ENCODE measurements at places on chromosomes 7 and 10.

DNA sequence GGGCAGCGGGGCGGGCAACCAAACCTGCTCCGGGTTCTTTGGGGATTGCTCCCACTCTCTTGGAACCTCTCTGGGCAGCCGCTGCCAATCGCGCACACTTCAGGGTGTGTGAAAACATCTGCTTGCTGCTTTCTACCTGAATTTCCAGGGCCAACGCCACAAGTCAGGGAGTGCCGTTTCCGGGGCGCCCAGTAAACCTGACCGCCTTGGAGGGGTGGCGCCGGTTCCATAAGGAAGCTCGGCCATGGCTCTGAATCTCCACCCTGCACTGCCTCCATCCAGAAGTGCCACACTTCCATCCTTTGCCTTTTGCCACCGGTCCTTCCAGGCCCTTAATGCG lies 679 bp upstream of the AFAP1L2 start:
- no peak for DNase-seq

DNA sequence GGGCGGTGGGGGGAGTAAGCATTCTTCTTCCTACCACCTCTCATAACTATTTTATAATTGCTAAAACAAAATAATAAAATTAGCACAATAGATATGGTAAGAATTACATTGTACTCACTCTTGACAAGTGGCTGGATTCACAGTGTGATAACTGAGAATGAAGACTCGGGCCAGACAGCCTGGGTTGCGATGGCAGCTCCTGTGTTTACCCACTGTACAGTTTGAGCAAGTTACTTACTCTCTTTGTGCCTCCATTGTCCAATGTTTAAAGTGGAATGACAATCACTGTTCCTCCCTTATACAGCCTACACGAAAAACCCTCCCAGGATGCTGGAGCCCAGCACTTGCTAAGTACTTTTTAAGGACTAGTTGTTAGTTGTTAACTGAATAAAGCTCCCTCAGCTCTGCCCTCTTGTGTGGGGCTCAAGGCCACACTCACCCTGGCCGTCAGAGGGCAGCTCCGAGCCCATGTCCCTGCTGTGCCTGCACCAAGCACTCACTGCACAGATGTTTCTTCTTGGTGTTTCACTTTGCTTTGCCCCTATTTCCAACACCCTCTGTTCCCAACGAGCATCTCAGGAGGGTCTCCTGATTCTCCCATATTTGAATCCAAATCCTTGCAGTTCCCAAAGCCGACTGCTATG lies 56.4 kb upstream of the NPS start:
- no peak for DNase-seq

DNA sequence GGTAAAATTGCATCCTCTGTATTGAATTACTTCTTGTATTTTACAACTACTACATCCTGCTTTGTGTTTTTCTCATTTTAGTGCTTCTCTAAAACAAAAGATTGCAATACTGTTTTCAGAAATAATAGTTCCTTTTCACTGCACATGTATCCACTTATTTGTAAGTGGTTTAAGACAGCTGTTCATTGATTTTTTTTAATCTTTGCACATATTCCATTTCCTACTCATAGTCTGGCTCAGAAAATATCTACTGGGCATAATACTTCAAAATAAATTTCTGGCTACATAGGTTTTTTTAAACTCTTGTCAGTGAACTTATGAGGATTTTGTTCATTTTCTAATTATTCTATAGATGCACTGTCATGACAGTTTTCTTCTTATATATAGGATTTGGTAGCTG lies 54.8 kb downstream of the SND1 start:
- no peak for DNase-seq

DNA sequence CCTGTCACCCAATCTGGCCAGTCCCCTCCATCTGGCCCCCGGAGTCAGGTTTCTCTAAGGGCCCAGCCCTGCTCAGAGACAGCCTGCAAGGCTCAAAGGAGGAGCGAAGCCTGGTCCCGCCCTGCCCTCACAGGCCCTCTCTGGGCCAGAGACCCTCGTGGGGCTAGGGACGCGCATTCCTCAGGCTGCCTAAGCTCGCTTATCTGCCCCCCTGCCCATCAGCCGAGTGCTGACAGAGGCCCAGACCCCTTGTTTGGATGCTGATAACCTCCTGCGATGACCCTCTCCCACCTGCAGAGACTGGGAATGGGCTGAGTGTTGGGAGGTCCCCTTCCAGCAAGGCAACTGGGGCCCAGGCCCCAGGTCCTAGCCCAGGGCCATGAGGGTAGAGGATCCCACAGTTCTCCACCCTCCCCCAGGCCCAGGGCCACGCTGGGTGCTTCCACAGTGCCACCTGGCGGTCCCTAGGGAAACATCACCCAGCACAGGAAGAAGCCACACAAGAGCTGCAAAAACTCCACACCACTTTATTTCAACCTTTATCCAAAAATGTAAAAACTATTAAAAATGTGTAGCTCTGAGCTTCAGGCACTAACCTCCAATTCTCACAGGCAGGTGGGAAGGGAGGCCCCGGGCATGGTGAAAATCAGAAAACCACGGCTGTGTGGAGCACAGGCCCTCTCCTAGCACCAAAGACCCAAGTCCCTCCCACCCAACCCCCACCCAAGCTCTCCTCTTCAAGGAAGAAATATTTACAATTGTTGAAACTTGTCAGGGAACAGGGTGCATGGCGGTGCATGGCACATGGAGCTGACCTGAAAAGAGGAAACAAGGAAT lies 2.2 kb downstream of the NPM3 start:
- DNase-seq: peak; percentile 29

GRCh38 chr7:151247611-151248345 lies 716 bp downstream of the SMARCD3 start:
- DNase-seq: no peak

DNA sequence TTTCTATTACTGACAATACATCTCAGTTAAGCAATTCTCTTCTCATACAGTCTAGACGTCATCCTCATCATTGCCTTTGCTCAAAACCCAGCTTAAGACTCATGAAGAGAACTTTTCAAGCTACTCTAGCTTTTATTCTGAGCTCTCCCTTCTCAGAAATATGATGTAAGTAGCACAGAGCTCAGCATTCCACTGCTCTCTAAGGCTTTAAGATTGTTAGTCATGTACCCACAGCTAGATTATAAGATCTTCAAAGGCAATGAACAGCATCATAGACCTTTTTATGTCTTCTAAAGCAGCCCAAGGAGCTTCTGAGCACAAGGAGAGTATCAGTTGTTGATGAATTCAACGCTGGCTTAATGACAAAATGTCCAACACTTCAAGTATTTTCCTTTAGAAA lies 119.3 kb downstream of the NRP1 start:
- no peak for DNase-seq

DNA sequence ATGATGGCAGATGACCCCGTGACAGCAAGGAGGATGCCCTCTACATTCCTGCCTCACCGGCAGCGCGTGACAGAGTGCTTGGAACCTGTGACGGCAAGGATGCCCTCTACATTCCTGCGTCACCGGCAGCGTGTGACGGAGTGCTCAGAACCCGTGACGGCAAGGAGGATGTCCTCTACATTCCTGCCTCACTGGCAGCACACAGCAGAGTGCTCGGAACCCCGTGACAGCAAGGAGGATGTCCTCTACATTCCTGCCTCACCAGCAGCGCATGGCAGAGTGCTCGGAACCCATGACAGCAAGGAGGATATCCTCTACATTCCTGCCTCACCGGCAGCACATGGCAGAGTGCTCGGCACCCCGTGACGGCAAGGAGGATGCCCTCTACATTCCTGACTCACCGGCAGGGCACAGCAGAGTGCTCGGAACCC lies 231.0 kb downstream of the DIP2C start:
- no peak for DNase-seq

GRCh38 chr7:18499407-18500177 lies 4.0 kb downstream of the HDAC9 start:
- DNase-seq: no peak

- no peak for DNase-seq
Measured at GRCh38 chr7:81704595-81704994, 65.3 kb downstream of the HGF start.

GRCh38 chr7:117402109-117402508 lies 25.2 kb downstream of the ASZ1 start:
- DNase-seq: no peak

DNA sequence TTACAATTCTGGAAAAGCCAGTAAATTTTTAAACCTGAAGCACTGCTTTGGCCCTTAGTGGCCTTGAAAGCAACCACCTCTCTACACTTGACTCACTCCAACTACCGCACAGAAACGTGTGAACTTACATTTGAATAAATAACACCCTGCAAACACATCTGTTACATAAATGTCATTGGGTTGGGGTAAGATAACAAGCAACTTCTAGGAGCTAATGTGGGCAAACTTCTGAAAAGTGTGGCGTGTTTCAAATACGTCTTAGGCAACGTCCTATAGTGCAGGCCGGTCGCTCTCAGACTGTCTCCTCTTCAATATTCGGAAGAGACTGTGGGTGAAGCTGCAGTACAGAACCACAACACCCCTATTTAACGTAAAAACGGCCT lies 474 bp downstream of the ORC5 start:
- DNase-seq: no peak

GRCh38 chr10:1657479-1657878 lies 79.8 kb downstream of the ADARB2 start:
- no peak for DNase-seq

DNA sequence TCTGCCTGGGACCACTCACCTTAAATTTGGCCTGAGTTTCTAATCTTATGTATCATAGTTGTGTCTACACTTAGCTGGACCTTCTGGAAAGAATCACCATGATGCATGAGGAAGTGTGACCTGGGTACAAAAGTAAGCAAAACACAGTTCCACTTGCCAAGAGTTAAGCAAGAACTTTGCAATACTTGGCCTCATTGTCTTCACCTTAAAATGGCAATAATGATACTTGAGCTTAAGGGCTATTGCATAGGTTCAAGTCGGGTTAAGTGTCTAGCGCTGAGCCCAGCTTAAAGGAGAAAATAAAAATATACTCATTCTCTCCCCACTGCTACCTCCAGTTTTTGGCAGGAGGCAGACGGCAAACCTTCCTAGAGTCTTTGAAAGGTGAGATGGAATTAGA lies 133.9 kb upstream of the BMPER start:
- DNase-seq: no peak

DNA sequence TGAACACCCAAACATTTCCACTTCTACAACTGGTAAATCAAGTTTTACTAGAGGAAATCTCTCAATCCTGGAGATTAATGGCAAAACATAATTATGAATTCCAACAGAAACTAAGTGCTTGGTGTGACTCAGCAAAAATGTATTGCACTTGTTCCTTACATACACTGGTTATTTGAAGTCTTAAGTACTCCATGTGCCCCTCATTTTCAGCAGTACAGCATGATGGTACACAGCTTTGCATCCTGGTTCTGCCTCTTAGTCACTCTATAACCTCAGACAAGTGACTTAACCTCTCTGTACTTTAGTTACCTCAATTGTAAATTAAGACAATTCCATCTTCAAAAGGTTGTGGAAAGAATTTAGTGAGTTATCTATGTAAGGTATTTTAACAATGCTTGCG lies 12.9 kb downstream of the SLC16A12 start:
- DNase-seq: no peak

DNA sequence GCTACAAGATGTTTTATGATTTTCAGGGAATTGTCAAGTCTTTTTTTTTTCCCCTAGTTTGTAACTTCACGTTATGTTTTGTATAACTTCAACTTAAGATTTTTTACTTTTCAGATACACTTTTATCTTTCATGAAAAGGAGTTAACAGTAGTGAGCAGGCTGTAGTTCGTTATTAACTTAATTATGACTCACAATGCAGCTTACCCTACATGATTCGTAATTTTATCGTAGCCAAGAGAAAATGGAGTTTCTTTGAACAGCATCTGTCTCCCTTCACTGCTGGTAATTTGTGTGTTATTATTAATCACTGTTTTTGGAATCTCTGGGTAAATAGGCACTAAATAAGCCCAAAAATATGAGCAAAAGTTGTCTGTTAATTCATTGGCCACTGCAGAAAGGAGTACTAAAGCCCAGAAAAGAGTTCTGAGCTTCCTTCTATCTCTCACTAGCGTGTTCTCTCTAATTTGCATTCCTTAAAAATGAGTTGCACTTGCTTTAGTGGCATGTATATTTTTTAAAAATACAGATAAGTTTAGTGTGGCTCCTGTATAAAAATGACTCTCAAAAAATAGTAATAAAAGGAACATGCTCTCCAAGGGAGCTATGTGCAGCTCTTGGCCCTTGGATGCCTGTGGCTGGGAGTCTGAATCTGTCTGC lies 36.1 kb downstream of the RALA start:
- no peak for DNase-seq

- DNase-seq: no peak
Measured at GRCh38 chr10:85168243-85168642, 839.9 kb downstream of the CCSER2 start.

DNA sequence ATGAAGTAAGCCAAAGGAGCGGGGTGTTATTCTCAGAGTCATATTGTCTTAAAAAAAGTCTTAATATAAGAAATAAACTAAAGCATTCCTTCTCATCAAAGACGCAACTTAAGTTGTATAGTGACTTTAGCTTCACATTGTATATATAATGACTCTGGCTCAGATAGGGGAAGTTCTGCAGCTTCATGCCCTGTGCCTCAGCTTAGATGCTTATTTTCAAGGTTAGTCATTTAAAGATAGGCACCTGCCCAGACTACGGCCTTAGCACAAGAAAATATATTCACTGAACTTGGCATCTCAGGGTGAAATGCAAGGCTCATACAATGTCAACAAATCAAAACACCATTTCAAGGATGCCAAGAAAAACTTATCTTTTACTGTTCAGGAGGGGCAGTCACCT lies 52.8 kb upstream of the DNAJB12 start:
- no peak for DNase-seq

GRCh38 chr7:54841772-54842697 lies 83.0 kb upstream of the SEC61G start:
- DNase-seq: no peak

GRCh38 chr7:108261560-108262255 lies 131.5 kb upstream of the LAMB4 start:
- no peak for DNase-seq

GRCh38 chr7:104922182-104923009 lies 91.6 kb upstream of the KMT2E start:
- DNase-seq: no peak

- no peak for DNase-seq
Measured at GRCh38 chr7:4781366-4782069, 6.1 kb downstream of the AP5Z1 start.

- DNase-seq: no peak
Measured at GRCh38 chr10:43817368-43817767, 168.7 kb upstream of the ZNF32 start.

GRCh38 chr10:27373566-27374160 lies 130.4 kb upstream of the RAB18 start:
- no peak for DNase-seq
